ENCODE measurements at places on chromosomes 11 and 22.

GRCh38 chr11:61647529-61647928 is 32.7 kb upstream of the DAGLA start:
- DNase-seq = no peak

DNA sequence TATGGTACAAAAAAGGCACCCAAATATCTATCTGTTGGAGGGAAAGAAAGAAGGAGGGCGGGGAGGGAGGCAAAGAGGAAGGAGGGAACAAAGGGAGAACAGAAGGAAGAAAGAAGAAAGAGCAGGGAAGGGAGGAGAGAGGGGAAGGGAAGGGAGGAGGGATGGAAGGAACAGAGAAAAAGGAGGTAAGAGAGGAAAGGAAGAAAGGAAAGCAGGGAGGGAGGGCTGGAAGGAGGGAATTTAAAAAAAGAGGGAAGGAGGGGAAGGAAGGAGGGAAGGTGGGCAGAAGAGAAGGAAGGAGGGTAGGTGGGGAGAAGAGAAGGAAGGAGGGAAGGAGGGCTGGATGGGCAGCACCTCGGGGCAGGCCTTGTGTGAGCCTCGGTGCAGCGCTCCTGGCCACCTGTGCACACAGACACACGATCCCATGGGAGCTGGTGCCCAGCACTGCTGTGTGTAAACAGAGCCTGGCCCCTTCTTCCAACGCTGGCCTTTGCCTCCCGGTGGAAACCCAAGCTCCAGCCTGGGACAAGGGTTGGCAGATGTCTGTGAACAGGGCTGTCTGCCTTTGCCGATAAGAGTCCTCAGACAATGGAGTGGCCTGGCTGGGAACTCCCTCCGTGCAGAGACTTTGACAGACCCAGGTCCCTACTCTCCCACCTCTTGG is 23.2 kb downstream of the SMIM38 start:
- DNase-seq = no peak

DNA sequence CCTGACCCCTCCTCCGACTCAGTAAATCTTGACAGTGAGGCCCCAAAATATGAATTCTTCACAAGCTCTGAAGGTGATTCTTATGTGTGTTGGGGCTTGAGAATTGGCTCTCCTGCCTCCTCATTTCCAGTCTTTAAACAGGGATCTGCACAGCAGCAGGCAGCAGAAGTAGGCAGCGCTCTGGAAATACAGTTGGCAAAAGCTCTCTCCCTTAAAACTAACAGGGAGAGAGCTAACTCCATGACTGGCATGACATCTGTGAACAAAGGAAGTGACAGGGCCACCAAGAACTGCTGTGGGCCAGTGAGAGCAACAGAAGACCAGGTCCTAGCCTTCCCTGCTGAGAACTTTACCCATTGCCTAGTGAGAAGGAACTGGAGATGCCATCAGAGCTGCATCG is 70.1 kb downstream of the PANX1 start:
- no peak for DNase-seq

DNA sequence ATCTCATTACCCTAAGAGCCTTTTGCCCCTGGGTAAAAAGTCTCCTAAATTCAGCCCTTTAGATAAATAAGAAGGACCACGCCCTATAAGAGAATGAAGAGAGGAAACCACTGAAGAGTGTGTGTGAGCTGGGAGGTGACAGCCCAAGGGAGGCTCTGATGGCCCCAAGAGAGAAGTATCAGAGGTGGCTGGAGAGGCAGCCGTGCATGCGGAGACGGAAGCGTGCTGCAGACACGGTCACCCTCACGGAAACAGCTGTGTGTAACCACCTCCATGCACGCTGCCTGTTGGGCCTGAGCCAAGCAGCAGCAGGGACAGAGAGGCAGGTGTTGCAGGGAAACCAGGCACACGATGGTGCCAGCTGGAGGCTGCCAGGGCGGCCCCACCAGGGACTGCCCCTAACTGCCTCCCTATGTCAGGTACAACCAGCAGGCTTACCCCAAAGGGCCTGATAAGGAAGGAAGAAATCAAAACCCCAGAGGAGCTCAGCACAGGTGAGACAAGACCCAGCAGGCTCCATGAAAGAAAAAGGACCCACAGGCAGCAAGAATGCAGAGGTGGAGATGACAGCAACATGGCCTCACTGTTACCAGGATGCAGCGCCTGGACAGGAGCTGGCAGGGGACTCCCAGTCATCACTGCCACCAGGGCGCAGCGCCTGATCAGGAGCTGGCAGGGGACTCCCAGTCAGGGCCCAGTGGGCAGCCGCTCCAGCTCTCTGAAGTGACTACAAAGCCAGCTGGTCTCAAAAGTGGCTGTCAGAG is 7.8 kb downstream of the LARGE2 start:
- DNase-seq = no peak

GRCh38 chr11:16136792-16137390 is 219.5 kb downstream of the SOX6 start:
- no peak for DNase-seq

DNA sequence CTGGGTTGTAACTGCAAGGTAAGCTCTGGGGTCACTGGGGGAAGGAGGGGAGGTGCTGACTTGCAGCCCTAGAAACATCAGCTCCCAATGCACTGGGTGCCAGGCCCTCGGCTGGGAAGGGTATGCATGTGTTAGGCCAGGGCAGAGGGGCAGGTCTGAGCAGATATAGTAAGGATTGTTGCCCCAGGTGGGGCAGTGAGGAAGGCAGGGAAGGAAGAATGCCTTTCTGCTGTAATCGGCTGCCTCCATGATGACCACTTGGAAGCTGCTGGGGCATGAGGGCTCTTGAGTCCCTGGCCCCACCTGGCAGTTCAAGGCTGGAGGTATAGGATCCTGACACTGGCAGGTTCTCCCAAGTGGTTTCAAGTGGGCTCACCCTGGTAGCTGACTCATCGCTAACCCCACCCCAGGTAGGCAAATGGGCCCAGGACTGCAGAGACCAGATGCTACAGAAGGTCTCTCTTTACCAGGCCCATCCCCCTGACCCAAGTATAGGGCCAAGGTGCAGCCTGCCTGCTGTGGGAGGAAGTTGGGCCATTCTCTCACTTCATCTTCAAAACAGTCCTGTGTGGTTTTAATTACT is 56.7 kb downstream of the TIMP3 start:
- no peak for DNase-seq

- no peak for DNase-seq
Measured at GRCh38 chr11:82680252-82680651, 53.4 kb downstream of the FAM181B start.

- no peak for DNase-seq
Measured at GRCh38 chr11:117932426-117932825, 3.2 kb upstream of the TMPRSS13 start.

GRCh38 chr11:121418625-121419114 is 33.4 kb upstream of the SORL1 start:
- no peak for DNase-seq

- no peak for DNase-seq
Measured at GRCh38 chr11:953512-953911, 27.8 kb downstream of the AP2A2 start.

DNA sequence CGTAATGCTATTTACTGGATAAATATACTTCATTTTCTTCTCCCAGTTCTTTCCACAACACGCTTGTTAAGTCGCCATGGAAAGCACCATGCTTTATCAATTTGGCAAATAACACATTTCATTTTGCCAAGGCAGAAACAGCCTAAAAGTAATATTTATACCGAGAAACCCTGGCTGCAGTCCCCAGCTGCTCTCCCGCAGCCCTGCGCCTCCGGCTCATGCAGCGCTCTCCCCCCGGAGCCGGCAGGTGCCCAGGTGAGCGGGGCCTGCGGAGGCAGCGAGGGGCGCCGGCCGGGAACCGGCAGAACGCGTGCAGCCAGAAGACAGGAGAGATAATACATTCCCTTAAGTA is 681 bp upstream of the ARHGEF12 start:
- DNase-seq = no peak

DNA sequence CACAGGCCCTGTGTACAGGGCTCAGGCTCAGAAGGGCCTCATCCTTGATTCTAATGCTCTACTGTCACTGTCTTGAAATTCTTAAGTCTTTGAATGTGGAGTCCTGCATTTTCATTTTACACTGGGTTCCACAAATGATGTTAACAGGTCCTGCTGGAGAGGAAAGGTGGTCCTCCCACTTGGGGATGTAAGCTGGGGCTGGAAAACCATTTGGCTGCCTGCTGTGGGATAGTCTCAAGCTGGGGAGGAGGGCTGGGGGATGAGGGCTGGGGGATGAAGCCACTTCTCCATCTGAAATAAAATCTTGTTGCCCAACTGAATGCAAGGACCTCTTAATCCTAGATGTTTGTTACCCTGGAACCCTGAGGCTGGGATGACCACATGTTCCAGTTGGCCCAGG is 423.0 kb downstream of the TENM4 start:
- no peak for DNase-seq

DNA sequence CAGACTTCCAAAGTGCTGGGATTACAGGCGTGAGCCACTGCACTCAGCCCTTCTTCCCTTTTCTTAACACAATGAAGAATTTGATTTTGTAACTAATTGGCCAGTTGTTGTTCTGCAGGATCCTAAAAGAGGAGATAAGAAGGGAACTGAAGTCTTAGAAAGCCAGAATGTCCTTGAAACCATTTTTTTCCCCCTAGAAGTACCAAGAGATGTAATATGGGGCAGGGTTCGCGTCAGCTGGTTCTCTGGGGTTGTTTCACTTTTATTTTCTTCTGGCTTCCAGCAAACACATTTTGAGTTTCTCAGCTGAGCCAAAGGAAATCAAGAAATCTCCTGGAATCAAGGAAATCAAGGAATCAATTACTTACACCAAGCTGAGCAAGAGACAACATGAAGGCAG is 7.6 kb upstream of the NUCB2 start:
- no peak for DNase-seq

GRCh38 chr22:29511126-29511862 is 31.3 kb downstream of the NEFH start:
- DNase-seq = no peak

- DNase-seq = no peak
Measured at GRCh38 chr11:748007-748359, 719 bp downstream of the TALDO1 start.

GRCh38 chr11:45876401-45876800 is 9.1 kb upstream of the MAPK8IP1 start:
- DNase-seq = no peak

GRCh38 chr11:36034551-36035331 is 90.9 kb downstream of the LDLRAD3 start:
- DNase-seq = no peak

- no peak for DNase-seq
Measured at GRCh38 chr11:33622186-33622585, 78.4 kb downstream of the C11orf91 start.
